Tibial nerve (tissue), 4 donors: ENCODE measurements at places on chromosomes 7 and 10. TPM values are rescaled to one million over a fixed set of nuclear protein-coding genes. Genes with fewer than 3 reads are reported as not detected.

- H3K4me3 ChIP-seq: no peak overlapping the region
- no peak for DNase-seq
- no peak overlapping the region for H3K27ac ChIP-seq
- no peaks in the 10 kb centered on the region for H3K27me3 ChIP-seq
- H3K36me3 ChIP-seq: no peaks in the 10 kb centered on the region
- H3K4me1 ChIP-seq: no peaks in the 10 kb centered on the region
Observed at GRCh38 chr10:6755781-6756460, 175.8 kb upstream of the PRKCQ start.

DNA sequence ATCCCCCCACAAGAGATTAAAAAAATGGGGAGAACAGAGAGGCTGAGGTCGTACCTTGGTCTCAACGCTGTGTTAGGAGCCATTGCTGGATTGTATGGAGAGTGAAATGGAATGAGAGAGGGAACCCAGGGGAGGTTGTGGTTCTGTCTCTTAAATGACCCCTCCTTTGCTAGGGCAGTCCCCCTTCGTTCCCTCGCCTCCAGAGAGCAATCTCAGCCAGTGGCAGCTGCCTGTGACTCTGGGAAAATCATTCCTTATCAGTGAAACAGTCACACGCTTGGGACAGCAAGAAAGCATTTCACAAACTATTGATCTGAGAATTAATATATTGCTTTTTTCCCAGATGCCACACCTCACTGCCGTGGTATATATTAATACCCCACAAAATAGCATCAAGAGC lies 12.0 kb upstream of the CARD11 start:
- H3K4me3 ChIP-seq: no peak overlapping the region
- no peak overlapping the region for H3K27ac ChIP-seq
- H3K4me1 ChIP-seq: no peaks in the 10 kb centered on the region
- no peaks in the 10 kb centered on the region for H3K36me3 ChIP-seq

GRCh38 chr10:120480065-120480600 lies 23.1 kb downstream of the PLPP4 start:
- H3K27ac ChIP-seq: no peak overlapping the region
- DNase-seq: no peak
- no peaks in the 10 kb centered on the region for H3K36me3 ChIP-seq
- H3K27me3 ChIP-seq: no peaks in the 10 kb centered on the region
- H3K4me3 ChIP-seq: no peak overlapping the region

DNA sequence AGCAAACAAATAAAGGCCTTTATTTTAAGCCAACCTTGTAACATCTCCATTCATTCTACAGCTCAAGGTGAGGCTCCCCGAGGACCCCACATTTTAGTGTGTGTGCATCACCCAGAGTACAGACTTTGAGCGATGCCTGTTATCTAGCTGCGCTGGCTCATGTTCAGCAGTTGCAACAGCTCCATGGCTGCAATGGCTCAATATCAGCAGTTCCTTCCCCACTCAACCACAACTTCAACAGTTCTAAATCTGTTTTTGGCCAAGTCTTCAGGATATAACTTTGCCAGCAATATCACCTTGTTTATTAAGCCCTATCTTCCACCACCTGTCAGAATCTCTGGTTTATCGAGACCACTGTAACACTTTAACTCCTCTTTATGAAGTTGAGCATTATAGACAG lies 95.8 kb downstream of the WNT2 start:
- no peaks in the 10 kb centered on the region for H3K4me1 ChIP-seq
- no peak overlapping the region for H3K27ac ChIP-seq
- no peak for DNase-seq
- no peak overlapping the region for H3K4me3 ChIP-seq

Gene ZNF248
- total RNA-seq: 14.4 TPM
